ENCODE measurements at places on chromosomes 5 and 9.
A peak's percentile ranks its signal among the peaks of the same experiment; 100 is the strongest.

- ATAC-seq = no peak
Measured at GRCh38 chr5:132438917-132439316, 51.7 kb downstream of the IRF1 start.

GRCh38 chr9:133709015-133709611 lies 29.0 kb downstream of the SARDH start:
- ATAC-seq = peak; percentile 47

DNA sequence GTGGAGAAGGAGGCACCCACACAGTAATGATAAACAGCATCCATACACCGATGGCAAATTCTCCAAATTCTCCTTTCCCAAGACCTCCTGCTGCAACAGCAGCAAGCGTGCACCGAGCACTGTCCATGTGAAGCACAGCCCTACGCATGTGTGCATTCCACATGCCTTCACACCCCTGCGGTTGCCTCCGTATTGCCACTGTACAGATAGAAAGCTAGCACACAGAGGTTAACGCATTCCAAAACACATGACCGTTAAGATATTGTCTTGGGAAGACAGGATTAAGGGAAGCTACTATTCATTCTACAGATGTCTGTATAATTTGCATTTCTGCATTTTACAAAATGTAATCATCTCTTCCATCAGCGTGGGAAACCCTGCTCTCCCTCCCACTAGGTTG lies 6.6 kb downstream of the FLT4 start:
- no peak for ATAC-seq

GRCh38 chr5:160833806-160834205 lies 18.2 kb downstream of the ATP10B start:
- no peak for ATAC-seq

GRCh38 chr5:168531987-168532864 lies 3.1 kb downstream of the FBLL1 start:
- ATAC-seq = no peak

DNA sequence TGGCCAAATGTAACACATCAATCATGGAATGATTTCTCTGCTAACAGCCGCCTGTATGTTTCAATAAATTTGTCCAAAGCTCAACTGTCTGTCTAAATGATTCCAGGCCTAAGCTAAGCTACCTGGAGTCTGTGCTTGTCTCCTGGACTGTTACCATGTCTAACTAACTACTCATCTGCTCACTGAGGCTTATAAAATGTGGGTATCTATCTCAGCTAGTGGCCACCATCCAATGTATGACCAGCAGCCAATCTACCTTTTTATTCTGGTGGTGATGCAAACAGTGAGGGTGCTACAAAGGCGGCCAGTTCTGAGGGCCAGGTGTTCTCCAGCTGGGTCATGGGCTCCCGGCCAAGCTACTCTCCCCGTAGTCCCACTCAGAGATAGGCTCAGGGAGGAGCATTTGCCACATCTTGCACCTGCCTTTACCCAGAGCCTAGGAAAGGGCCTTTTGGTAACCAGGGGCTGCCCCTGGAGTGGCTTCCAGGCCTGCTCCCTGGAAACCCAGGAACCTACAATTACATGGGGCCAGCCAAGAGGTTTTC lies 59.1 kb downstream of the PFDN1 start:
- no peak for ATAC-seq

DNA sequence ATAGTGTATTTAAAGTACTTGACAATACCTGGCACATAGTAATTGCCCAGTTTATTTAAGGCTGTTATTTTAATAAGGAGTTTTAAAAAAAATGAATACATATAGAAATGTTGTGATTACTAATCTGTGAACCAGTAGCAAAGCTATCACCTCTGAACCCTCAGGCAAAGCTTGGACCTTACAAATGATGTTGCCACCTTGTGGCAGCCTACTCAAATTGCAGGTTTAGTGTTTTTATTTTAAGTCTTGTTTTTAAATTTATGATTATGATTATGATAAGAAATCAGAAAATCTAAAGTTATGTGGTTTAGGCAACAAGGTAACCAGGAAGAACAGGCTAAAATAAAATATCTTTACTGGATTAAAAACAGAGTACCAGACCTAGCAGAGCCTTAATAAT lies 35.8 kb downstream of the PPARGC1B start:
- ATAC-seq = no peak

DNA sequence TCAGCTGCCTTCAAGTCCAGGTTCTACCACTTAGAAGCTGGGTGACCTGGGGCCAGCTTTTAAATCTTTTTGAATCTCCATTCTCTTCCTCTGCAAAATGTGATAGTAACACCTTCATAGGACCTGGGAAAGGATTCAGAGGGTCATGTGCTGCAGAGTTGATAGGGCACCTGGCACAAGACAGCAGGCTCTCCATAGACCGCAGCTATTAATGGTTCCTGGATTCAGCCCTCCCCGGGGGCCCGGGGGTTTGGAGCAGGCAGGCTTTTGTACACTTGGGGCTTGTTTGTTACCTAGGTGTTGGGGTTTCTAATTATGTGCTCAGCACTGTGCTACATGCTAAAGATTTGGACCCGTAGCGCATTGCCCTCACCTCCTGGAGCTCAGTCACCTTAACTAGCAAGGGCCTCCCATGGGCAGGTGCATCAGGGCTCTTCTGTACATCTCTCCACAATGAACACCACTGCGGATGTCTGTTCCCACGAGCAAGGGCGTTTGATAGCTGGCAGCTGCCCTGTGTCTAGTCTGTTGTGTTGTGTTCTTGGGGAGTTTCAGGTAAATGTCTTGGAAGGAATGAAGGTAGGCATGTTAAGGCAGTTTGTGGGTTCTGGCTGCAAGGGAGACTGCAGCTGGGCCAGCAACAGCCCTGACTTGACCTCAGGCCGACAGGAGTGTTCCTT lies 12.1 kb downstream of the PRRC2B start:
- ATAC-seq = no peak

Data from stimulated activated memory B cell treated with anti-CD40 and anti-IgM and Interleukin-4, amounts not matched to agents 10 μg/mL and 1 μg/mL and 100 μg/mL, for 72 hours (primary cell).